ENCODE measurements at places on chromosomes 5 and 9.

DNA sequence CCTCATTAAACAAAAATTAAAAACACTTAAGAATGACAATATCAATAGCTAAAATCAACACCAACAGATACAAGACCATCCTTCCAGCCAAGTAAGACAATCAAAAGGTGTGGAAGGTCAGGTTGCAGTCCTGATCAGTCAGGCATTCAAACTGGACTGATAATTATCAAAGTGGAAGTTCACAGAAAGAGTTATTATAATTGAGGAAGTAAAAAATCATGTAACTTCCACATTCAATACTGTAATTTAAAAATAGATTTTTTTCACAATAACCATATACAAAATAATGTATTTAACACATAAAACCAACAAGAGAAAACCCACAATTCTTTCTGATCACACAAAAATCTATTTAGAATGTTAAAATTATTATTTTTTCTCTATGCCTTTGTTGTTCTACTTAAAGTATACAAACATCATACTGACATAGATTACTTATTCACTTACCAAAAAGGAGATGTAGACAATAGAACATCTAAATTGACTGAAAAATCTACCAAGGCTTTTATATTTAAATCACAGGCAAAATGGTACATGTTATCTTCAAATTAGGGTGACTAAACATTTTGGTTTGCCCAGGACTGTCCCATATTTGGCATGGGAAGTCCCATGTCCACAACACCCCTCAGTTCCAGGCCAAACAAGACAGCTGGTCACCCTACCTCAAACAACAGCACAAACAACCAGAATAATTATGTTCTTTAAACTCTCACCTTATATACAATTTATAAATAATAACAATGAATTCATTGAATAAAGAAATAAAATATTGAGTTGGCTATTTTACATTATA, 142.5 kb upstream of the SLC24A2 start:
- DNase-seq: no peak

DNA sequence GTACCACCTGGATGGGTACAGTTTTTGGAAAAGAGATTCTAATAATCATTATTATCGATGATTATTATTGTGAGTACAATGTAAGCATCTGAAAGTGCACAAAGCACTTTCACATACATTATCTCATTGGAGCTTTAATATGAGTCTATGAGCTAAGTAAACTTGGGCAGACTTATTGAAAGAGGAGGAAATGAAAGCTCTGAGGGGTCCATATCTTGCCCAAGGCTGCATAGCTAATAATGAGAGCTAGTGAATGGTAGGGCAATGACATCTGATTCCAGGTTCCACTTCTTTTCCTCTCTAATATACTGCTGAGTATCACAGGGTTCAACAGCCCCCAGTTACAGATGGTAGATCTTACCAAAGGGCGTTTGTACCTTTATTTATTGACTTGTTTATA, 26.1 kb downstream of the TIMD4 start:
- DNase-seq: no peak

- no peak for DNase-seq
Observed at GRCh38 chr9:115146581-115147021, 28.6 kb upstream of the TNC start.

GRCh38 chr9:69047371-69047770, 11.8 kb downstream of the FXN start:
- DNase-seq: no peak

DNA sequence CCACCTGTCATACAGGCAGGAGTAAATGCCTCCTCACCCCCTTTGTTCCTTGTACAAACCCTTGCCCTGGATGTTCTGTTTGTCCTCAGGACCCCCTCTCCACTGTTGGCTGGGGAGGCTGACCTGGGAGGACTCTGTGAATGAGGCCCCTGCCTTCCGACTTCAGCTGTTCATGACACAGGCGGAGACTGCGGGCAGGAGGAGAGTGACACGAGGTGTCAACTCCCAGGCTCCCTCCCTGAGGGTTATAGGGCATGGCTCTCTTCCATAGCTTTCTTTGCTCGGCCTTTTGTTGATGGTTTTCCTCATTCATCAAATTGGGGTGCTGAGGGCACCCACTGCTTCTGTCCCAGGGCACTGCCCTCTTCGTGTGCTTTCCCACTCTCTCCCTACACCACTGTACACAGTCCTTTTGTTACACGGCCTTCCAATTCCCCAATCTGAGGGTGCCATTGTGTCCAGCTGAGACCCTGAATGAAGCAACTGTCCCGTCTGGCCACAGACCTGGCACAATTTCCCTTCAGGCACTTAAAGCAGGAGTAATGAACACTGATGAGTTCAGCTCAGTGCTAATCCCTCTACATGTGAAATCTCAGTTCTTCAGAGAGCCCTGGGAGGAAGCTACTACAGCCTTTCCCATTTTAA, 33.8 kb downstream of the KCNIP1 start:
- peak; percentile 57 for DNase-seq

- no peak for DNase-seq
Observed at GRCh38 chr5:55908804-55909203, 57.6 kb downstream of the IL31RA start.

- no peak for DNase-seq
Observed at GRCh38 chr5:121668635-121669034, 183.0 kb upstream of the FTMT start.

DNA sequence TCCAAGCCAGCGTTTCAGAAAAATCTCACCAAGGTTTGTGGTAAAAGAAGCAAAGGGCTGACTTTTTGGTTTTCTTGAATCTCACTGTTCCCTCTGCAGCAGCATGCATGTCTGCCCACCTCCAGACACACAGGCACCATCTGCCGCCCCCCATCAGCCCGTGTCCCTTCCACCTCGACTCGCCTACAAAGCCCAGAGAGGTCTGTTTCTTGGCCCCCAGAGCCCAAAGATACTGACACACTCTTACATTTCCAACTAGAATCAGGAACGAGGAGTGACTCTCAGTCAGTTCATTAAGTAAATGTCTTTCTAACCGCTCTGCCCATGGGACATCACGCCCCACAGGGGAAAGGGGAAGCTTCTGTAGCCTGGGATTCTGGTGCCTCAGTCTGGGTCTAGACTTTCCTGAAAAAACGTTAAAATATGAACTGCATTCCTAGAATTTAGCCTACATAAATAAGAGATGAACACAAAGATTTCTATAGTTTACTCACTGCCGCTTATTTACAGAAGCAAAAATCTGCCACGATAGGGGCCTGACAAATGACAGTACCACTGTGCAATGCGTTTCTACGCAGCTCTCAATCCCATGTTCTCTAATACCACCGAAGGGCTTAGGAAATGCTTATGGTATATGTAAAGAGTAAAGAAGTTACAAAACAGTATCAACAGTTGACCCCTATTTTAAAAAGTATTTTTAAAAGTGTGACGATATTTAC, 4.1 kb downstream of the IL4 start:
- DNase-seq: no peak

DNA sequence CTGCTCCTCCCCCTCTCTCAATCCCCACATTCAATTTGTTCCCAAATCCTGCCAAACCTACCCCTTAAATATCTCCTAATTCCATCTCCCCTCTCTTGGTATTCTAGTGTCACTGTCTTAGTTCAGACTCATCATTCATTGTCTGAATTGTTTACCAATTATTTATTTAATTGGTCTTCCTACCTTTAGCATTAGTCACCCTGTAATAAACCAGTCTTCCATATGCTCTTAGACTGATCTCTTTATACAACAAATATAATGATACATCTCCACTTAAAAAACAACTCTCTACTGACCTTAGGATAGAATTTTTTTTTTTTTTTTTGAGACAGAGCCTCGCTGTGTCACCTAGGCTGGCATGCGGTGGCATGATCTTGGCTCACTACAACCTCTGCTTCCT, 51.4 kb downstream of the RFK start:
- DNase-seq: no peak

- DNase-seq: no peak
Observed at GRCh38 chr5:122200450-122200849, 71.1 kb downstream of the ZNF474 start.

DNA sequence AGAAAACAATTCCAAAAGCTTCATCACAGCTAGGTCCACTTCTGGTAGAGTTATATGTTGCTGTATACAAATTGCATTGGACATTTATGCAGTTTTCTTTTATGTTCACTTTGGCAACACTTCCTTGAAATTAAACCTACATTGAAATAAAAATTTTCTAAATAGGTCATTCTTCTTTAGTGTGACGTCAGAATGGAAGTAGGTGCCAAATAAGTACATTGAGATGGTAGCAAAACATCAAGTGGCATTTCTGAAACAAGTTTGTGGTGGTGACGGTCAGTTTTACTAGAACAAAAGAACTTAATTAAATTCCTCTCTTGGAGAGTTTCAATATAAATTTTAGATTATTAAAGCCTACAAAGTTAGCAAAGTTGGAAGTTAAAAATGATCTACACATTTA, 895.1 kb downstream of the CDH9 start:
- DNase-seq: no peak

DNA sequence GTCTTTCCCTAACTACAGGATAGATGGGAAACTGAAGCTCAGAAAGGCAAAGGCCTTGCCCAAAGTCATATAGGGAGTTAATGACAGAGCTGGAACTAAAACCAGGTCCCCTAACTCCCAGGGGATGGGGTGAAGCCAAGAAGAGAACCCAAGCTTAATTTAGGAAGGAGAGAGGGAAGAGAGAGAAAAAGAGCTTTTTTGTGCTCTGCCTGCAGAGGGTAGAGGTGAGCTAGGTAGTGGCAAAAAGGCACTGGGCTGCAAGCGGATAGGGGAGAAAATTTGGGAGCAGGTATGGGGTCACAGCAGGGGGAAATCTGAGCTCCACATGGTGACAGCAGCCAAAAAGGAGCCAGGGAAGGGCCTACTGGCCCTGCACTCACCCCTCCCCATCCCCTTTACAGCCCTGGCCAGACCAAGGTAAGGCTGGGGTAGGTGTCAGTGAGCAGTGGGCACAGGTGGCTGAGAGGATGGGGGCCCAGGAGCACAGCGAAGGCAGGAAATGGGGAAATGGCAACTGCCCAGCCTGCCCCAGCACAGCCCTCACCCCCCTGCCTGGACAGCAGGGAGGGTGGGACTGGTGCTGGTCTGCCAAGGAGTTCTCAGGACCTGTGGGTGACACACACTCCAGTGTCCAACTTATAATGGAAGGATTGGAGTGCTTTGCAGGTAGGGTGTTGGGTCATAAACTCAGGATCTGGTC, 3.3 kb downstream of the ENHO start:
- no peak for DNase-seq

GRCh38 chr9:126499005-126499910, 114.5 kb upstream of the LMX1B start:
- no peak for DNase-seq

DNA sequence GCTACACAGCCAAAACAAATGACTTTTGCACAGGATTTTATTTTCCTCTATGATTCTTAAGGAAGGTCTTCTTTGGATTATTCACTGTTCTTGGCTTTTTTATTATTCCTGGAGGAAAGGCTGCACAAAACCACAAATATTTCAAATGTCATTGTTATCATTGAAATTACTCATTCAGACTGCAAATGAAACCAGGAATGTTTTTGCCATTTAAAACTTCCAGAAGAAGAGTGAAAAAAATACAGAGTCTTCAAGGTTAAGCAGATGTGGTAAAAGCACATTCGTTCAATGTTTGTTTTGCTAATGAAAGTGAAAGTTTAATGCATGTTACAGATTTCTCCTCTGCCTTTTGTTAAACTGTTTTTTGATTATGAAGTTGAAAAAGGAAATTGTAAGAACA, 238.2 kb downstream of the TLE4 start:
- no peak for DNase-seq
